ENCODE measurements at places on chromosomes 3 and 15.

DNA sequence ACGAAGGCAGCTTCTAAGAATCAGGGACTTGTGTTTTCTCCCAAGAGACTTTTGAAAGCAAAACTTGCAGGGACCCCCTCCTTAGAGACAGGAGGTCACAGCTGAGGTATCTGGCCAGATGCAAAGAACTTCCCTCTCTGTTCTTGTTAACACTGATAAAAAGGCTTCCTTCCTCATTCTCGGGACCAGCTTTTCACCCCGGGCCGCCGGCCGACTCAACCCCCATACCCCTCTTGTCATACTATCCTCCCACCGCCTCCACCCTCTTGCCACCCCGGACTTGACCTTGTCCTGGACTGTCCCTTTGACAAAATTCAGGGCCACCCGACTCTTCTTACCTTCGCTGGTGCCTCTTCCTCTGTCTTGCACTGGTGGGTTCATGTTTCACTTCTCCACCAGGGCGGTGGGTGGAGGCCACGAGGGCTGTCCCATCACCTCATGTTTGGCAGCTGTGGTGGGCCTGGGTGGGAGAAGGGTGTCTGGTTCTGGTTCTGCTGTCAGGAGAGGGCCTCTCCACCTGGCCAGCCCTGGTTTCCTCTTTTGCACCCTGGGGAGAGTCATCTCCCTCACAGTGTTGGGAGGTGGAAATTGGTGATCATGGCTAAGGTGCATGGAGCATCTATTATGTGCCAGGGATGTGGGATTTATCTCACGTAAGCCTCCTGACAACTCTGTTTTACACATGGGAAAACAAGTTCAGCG is 32.5 kb downstream of the BHLHE40 start:
- H3K27me3 ChIP-seq, result no peaks in the 10 kb centered on the region
- no peaks in the 10 kb centered on the region for H3K36me3 ChIP-seq
- H3K4me3 ChIP-seq, result peak overlapping the region; percentile 60

- no peak for DNase-seq
- no peaks in the 10 kb centered on the region for H3K4me1 ChIP-seq
- no peak overlapping the region for H3K27ac ChIP-seq
- H3K27me3 ChIP-seq, result no peaks in the 10 kb centered on the region
- no peaks in the 10 kb centered on the region for H3K36me3 ChIP-seq
Observed at GRCh38 chr3:17307482-17307881, 422.7 kb downstream of the PLCL2 start.

DNA sequence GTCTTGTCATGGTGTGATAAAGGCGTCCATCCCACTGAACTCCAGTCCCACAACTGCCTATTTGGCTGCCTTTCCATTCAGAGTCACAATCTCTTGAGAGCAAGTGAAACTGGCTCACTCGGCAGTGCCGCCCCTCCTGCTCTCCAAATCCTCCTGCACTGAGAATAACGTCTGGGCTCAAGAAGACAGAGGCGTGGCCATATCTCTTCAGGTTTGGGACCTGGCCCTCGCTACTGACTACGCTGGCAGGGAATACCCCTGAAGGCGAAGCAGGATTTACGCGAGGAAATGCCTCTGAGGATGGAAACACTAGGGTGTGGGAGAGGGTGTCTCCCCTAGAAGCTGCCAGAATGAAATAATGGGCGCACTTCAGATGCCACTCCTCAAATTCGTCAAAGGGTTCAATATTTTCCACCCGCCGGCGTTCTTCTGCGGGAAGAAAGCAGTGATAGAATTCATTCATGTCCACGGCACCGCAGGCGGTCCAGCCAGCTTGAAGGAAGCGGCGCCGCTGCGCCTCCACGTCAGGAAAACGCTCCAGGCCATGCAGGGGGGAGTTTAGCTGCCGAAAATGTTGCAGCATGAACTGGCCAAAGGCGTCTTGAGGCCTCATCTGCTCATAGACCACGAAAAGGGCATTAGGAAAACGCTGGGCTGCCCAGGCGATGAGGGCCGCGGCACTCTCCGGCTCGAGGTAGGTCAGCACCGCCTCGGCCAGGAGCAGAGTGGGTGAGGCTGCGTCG is 985 bp downstream of the LCMT2 start:
- H3K4me3 ChIP-seq, result peak overlapping the region; percentile 97
- peaks cover 26% of the 10 kb centered on the region for H3K4me1 ChIP-seq
- peak; percentile 2 for DNase-seq
- no peaks in the 10 kb centered on the region for H3K36me3 ChIP-seq

- H3K4me3 ChIP-seq, result no peak overlapping the region
- peaks cover 27% of the 10 kb centered on the region for H3K27me3 ChIP-seq
- no peak overlapping the region for H3K27ac ChIP-seq
- H3K36me3 ChIP-seq, result no peaks in the 10 kb centered on the region
Observed at GRCh38 chr3:149342413-149343380, 9.3 kb upstream of the TM4SF18 start.

- H3K27me3 ChIP-seq, result no peaks in the 10 kb centered on the region
- H3K36me3 ChIP-seq, result no peaks in the 10 kb centered on the region
Observed at GRCh38 chr3:72998466-72998865, 1.9 kb downstream of the PPP4R2 start.

DNA sequence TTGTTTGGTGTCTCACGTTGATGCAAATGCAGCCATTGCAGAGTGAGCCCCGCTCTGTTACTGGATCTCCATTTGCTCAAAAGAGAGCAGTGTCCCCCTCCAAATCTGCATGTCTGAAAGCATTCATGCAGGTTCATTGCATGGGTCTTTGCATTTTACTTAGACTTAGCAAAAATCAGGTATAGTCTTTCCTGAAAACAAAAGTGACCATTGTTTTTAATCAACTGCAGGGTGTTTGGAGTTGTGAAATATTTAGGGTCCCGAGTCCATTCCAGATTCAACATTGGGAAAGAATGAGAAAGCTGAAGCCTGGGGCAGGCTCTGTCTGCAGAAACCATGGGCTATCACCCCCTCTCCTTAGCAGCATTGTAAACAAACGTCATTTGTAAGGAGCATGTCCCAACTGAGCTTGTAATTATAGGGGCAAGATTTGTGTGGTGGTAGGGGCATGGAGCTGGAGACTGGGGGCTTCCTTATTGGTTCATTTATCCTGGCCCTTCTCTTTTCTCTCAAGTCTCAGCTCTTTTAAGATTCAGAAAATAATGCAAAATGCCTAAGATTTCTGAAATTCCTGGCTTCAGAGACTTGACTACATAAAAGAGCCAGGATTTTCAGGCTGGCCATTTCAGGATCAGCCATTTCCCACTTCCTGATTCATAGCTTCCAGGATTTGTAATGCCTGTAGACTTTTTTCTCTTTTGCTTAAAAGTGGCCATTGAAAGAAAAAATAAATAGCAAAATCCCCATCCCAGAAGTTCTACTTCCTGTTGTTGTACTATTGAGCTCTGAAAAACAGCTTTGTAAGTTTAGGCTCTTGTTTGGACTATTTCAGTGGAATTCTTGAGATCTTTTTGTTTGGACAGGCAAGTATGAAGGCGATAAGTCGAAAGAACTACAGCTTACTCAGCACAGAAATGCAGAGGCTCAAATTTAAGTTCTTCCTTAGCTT is 23.0 kb downstream of the IGF1R start:
- no peak for DNase-seq
- H3K4me3 ChIP-seq, result no peak overlapping the region

Data from naive B cell (primary cell).